ENCODE measurements at places on chromosomes 5 and 9. TPM values are rescaled to one million over a fixed set of nuclear protein-coding genes. Genes with fewer than 3 reads are reported as not detected.

Gene MORN5
- polyA plus RNA-seq = not detected

- no peak for DNase-seq
These were observed 74.9 kb upstream of the NIPAL4 start for GRCh38 chr5:157384971-157385709.

GRCh38 chr9:4464911-4465513, 25.3 kb upstream of the SLC1A1 start:
- DNase-seq = no peak

- no peak for DNase-seq
These were observed 561.2 kb upstream of the C9orf72 start for GRCh38 chr9:28134446-28134976.

DNA sequence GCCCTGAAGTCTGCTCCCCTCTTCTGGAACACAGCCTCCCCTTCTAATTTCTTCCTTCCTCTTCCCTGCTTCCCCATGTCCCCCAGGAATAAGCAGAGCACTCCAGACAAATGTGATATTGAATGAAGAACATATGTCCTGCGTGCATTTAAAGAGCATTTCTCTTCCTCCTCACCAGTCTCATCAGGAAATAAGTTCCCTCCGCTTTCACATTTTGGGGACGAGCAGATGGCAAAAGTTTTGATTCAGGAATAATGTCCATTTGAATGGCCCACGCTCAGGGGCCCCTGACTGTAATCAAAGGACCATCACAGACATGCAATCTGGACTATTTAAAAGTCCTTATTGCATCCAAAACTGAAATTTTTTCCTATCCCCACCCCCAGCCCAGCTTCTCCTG, 316.1 kb downstream of the CDK5RAP2 start:
- DNase-seq = no peak

GRCh38 chr9:2967766-2968165, 123.9 kb upstream of the PUM3 start:
- no peak for DNase-seq

GRCh38 chr9:38432922-38433510, 8.8 kb upstream of the IGFBPL1 start:
- peak; percentile 11 for DNase-seq

GRCh38 chr5:36040651-36041536, 25.8 kb downstream of the UGT3A2 start:
- DNase-seq = no peak

DNA sequence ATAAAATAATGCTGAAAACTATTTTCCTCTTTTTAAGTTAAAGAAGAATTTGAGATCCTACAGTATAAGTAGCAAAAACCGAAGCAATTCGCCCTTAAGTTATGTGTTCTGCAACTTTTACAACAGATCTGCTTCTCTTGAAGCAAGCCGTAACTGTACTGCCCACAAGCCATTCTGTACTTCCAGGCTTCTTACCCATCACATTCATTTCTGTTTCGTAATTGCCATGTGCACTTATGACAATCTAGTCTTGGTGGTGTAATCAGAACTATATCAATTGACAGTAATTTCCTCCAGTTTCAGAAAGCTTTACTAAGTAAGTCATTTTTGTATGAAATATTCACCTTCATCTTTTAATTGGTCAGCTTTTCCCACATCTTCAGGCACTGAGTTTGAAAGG, 13.8 kb downstream of the SGTB start:
- no peak for DNase-seq

- no peak for DNase-seq
These were observed 43.6 kb upstream of the PCSK1 start for GRCh38 chr5:96476654-96477053.

DNA sequence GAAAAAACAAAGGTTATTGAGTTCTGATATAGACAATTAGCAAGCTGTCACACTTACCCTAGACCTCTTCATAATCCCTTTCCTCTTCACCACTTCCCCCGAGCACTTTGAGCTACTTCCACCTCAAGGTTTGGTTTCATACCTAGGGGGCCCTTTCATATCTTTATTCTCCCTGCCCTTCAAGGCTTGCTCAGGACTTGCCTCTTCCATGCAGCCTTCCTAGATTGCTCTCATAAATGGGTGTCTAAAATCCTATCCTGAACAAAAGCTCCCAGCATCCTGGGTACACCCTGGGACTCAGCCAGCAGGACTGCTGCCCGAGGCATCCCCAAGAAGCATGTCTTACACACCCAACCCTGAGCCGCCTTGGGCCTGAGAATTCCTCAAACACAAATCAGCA, 157.3 kb downstream of the C5orf15 start:
- DNase-seq = no peak

DNA sequence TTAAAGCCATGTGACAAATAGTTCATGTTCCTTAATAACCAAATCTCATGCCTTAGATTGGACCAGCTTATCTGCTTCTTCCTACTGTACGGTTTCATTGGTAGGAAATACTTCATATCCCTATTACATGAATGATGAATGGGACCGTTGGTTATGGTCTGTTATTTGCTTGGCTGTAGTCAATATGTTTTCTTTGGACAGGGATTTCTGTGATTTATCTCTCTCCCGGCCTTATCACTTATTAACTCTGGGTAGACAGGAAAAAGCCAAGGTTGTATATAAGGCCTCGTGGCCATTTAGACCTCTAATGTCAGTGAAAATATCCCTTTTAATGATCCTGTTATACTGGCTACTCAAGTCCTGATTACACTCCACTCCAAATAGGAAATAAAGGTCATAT, 330.6 kb downstream of the EBF1 start:
- DNase-seq = no peak

Gene PIP5K1B
- polyA plus RNA-seq = 16.6 TPM

GRCh38 chr5:133914434-133914833, 54.0 kb downstream of the C5orf15 start:
- DNase-seq = no peak

Gene PCDHGA1
- polyA plus RNA-seq = not detected

DNA sequence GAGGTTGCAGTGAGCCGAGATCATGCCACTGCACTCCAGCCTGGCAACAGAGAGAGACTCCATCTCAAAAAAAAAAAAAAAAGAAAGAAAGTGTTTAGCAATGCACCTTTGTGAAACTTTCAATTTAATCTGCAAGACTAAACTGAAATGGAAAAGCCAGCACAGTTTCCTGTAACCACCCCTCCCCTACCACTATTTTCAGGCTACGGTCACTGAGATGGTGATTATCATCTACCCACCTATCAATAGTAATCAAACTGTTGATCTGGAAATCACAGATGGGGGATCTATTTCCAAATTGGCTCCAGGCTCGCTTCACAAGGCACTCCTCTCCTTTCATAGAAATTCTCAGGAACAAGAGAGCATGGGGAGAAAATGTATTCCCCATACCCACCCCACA, 30.6 kb upstream of the IL7R start:
- no peak for DNase-seq

DNA sequence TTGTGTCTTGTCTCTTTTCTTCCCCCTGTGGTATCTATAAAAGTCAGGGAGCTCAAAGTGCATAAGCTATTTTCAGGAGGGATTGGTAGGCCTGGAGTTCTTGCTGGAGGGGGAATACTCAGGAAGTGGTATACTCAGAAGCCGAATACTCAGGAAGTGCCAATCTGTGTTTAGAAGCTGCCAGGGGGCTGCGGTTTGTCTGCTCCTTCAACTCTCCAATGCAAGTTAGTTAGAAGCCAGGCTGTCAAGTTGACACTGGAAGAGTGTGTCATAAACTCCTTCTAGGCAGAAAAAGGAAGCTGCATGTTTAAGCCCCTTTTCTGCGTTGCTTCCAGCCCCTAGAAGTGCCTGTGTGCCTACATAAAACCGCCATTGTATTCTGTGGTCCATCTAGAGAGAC, 366.5 kb downstream of the TAF11L14 start:
- DNase-seq = no peak

DNA sequence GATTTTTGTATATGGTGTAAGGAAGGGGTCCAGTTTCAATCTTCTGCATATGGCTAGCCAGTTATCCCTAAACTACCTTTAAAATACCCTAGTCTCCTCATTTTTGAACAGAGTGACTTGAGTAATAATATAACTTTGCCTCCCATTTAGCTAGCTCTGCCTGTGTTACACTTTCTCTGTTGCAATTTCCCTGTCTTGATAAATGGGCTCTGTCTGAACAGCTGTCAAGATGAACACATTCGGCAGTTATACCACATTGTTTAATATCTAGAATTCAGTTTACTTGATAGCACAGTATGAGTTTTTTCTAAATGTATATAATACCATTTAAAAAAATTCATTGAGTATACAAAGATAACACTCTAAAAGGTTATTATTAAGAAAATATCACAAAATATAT, 562.9 kb upstream of the FTMT start:
- no peak for DNase-seq

Gene SPINK13
- polyA plus RNA-seq = not detected

Gene PTPRD
- not detected for polyA plus RNA-seq

Gene DPYSL3
- polyA plus RNA-seq = not detected

Data from naive B cell (primary cell).